Stimulated activated CD8-positive, alpha-beta memory T cell treated with anti-CD3 and anti-CD28 coated beads, Interleukin-7, amount 100 ng/mL, for 4 hours (primary cell): ENCODE measurements at places on chromosomes 7 and 10.
A peak's percentile ranks its signal among the peaks of the same experiment; 100 is the strongest.

DNA sequence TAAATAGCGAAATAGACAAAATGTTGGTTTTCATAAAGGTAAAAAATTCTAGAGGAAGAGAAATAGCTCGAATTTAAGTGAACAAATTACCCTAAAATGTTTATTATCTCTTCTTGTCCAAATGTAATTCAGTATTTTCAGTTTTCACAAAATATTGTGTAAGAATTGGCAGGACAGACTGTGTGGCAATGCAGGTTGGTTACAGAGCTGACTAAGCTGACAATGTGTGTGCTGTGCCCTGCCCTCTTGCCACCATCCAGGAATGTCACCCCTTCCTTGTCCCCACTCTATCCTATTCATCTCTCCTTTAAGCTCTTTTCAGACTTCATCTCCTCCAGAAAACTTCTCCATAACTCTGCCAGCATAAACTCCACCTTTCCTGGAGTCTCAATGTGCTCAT lies 46.1 kb downstream of the COL28A1 start:
- DNase-seq: no peak

DNA sequence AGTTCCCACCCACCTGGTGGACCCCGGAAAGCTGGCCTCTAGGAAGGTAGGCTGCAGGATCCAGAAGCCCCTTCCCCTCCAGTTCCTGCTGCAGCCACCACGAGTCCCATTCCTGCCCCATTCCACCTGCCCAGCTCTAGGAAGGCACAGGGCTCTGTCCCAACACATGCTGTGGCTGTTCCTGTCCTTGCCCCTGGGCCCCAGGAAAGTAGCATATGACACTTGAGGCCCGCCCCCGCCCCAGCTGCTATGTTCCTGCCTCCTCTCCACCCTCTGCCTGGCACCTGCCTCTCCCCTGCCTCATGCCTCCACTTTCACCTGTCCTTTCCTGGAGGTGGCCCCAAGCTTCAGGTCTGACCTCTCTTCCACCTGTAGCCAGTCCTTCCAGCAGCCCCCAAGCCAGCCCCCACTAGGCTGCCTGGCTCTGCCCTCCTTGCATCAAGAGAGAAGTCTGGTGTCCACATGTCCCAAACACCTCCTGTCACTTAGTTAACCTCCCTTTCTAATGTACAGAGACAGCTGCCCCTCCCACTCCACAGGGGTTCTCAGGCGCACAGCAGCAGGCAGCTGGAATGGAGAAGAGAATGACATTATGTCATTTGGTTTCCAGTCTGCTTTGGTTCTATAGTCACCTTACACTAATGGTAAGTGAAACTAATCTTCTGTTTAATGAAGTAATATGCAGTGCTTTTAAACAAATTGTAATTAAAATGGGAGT lies 22.7 kb downstream of the YKT6 start:
- no peak for DNase-seq

GRCh38 chr10:89062861-89063260 lies 72.3 kb downstream of the FAS start:
- DNase-seq: no peak

DNA sequence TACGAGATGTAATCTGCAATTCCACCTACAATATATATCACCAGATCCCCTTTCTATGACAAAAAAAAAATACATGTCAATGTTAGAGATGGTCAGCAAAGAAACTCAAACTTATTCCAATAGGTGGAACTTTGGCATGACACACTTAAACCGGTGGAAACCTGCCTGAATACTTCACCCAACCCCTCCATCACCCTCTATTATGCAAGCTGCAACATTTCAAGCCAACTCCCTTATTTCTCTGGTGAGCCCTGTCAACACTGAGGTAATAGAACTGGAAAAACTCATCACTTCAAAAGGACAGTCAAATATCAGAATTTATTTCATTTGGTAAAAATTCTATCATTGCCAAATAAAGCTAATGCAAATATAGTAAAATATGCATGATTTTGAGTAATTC lies 3.6 kb downstream of the ZNF438 start:
- DNase-seq: no peak

DNA sequence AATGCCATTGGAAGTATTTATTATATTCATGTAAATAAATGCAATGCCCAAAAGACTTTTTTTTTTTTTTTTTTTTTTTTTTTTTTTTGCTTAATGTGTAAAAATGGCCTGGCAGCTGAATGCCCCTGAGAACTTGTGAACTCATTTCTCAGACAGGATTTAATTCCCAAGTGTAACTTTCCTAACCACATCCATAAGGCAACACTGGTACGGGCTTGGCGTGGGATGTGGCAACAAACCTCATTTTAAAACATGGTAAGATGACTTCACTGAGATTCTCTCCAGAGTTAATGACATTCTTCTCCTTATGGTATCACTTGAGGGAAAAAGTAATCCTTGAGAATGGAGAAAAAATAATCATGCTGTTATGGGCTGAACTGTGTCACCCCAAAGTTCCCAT lies 150.4 kb downstream of the DGKI start:
- no peak for DNase-seq

GRCh38 chr7:47228386-47229014 lies 353.4 kb downstream of the TNS3 start:
- no peak for DNase-seq

DNA sequence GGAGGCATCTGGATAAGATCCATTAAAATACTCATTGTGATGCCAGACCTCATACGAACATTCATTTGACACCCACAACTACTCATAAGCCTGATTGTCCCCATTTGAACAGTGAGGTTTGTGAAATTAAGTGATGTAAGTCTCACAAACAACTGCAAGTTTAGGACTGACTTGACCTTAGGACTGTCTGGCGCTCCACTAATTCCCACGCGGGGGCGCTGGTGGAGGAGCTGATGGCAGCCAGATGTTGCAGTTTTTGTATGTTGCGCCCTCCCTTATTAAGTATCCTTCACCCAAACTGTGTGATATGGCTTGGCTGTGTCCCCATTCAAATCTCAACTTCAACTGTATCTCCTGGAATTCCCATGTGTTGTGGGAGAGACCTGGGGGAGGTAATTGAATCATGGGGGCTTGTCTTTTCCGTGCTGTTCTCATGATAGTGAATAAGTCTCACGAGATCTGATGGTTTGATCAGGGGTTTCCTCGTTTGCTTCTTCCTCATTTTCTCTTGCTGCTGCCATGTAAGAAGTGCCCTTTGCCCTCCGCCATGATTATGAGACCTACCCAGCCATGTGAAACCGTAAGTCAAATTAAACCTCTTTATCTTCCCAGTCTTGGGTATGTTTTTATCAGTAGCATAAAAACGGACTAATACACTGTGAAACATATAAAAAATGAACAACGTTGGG lies 20.3 kb upstream of the TIAL1 start:
- DNase-seq: no peak

DNA sequence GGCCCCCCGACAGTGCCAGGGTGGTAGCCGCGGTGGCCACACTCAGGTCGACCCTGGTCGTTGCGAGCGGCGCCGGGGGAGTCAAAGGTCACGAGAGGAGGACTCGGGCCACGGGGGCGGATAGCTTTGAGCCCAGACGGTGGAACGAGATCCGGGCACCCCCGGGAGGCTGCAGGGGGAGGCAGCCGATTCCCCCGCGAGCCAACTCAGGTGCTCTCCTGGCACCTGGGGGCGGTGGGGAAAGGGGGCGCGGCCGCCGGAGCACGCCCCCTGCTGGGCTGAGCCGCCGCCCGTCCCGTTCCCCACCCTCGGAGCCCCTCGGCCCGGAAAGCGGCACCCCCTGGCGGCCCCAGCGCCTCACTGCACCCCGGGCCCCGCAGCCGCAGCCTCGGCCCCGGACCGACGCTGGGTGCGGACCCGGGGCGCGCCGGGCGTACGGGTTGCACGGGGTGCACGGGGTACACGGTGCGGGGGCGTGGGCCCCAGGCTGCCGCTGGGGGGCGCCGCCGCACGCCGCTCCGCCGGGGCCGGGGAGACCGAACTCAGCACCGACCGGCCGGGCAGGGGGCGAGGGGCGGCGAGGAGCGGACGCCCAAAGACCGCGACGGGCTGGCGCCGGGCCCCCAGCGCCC lies 521 bp upstream of the NYAP1 start:
- peak; percentile 76 for DNase-seq

DNA sequence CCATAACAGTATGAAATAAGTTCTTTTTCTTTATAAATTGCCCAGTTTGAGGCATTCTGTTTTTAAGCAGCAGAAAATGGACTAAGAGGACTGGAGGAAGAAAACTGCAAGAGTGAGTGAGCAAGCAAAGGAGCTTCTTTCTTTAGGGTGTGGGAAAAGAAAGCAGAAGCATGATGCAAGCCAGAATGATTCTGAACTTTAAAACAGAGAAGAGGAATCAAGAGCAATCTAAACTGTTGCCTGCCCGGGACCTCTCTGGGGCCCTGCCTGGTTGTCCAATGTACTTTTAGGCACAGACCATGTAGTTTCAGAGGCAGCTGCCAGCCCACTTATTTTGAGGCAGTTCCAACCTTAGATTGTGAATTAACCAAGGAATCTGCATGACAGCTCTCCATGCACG lies 186.3 kb downstream of the PLPP4 start:
- no peak for DNase-seq

DNA sequence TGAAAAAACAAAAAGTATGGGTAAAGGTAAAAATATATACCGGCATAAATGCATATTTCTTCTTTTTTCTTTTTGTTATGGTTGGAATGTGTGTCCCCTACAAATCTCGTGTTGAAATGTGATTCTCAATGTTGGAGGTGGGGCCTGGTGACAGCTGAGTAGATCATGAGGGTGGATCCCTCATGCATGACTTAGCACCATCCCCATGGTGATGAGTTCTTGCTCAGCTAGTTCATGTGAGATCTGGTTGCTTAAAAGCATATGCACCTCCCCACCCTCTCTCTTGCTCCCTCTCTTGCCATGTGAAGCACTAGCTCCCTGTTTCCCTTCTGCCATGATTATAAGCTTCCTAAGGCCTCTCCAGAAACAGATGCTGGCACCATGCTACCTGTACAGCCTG lies 93.3 kb downstream of the HYCC1 start:
- DNase-seq: no peak

DNA sequence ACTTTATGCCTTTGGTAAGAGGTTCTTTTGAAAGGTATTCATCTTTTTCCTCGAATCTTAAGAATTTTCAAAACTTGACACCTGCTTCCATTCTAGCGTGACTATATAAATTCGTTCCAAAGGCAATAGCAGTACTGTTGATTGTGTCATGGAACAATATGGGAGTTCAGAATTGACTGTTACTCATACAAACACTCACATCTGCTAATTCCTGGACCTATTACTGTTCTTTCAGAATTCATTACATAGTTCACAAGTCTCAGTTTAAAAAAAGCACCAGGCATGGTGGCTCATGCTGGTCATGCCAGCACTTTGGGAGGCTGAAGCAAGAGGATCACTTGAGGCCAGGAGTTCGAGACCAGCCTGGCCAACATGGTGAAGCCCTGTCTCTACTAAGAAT lies 80.9 kb downstream of the CACNB2 start:
- DNase-seq: no peak

DNA sequence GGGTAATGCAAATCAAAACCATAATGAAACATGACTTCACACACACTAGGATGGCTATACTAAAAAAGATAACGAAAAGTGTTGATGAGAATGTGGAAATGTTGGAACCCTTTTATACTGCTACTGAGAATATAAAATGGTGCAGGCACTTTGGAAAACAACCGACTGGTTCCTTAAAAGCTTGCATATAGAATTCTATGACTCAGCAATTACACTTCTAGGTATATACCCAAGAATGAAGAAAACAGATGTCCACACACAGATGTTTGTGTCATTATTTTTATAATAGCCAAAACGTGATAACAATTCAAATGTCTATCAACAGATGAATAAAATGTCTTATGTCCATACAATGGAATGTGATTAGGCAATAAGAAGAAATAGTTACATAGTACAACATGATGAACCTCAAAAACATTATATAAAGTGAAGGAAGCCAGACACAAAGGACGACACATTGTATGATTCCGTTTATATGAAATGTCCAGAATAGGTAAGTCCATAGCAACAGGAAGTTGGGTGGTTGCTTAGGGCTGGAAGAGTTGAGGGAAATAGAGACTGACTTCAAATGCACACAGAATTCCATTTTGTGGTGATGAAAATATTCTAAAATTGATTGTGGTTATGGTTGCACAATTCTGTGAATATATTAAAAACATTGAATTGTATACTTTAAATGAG lies 148.3 kb upstream of the PHYHIPL start:
- no peak for DNase-seq

DNA sequence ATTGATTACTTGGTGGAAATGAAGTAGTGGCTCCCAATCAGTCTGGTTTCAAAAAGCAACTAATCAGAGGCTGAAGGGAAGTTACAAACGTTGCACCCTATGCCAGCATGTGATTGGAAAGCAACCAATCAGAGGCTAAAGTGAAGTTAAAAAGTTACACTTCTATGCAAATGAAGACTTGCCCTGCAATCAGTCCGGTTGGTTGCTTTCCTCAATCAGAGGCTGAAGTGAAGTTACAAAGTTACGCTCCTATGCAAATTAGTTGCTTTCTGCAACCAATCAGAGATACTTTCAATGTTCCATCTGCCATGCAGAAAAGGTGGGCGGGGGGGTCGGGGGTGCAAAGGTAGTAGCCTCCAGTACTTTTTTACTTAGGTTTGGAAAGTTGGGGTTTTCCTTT lies 1077.1 kb downstream of the TYW1 start:
- no peak for DNase-seq

DNA sequence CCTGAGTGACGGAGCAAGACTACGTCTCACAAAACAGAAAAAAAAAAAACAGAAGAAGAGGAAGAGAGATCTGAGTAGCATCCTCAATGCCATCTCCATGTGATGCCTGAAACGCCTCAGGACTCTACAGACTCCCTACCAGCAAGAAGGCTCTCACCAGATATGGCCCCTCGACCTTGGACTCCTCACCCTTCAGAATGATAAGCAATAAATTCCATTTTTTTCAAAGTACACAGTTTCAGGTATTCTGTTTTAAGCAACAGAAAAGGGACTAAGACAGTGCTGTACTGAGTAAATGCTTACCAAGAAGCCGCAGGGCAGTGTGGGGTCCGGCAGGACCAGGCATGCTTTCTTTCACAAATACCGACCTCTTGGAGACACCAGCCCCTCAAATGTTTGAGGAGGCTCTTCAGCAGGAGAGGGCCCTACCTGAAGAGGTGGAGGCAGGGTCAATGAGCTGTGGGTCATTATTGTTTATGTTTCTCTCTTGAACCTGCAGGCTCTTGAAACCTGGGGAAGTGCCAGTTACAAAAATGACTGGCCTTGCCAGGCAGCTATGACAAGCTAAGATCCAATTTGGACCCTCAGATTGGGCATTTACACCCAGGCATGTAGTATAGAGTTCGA lies 204.1 kb upstream of the LYZL1 start:
- DNase-seq: no peak

DNA sequence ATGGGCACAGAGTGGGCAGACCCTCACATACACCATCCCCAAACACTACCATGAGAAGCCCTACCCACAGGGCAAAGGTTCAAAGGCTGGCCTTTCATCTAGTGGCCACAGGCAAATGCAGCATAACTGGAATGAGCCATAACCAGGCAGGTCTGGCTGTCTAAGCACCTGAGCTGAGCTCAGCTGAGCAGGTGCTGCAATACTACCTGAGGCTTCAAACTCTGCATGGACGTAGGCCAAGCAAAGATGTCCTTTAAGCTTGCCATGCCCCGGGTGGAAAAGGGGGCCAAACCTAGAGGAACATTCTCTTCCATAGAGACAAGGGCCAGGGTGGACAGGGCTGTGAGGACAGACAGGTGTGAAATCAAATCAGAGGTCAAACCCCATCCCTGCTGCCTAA lies 65.3 kb upstream of the CAMK2B start:
- no peak for DNase-seq
